WTC11 (cell line): ENCODE measurements at places on chromosomes 6 and 20.

DNA sequence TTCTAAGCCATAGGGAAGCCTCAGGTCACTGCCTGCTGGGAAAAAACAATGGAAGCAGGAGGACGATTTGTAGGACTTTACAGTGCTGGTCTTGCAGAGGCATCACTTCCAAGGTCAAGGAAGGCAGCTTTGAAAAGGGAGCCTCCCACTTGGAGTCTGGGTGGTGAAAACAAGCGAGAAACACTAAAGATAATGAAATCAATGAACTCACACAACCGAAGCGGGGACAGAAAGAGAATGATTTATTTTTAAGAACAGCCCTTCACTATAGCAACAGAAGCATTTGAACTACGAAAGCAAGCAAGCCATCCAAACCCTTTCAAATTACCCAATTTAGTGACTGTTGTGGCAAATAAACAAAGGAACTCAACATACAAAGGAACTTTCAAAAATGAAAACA, 227.5 kb downstream of the THBS2 start:
- no peak for DNase-seq

- no peak for DNase-seq
Observed at GRCh38 chr6:296151-297122, 4.2 kb downstream of the DUSP22 start.

DNA sequence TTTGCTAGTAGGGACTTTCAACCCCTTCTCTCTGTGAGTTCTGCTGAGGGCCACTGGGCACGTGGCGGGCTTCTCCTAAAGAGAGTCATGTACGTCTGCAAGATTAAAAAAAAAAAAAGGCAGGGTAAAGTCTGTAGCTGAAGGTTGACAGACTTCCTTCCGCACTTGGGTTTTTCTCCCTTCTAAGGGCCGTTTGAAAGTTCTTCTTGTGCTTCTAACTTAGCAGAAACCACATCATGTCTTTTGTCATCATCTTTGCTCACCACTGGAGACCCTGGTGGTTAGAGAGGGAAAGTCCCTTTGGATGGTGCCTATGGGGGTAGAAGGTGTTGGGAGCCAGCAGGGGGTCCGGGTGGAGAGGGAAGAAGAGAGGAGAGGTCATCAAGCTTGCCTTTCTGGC, 31.4 kb downstream of the PRDM1 start:
- no peak for DNase-seq

GRCh38 chr6:148309301-148309700, 33.3 kb upstream of the SASH1 start:
- no peak for DNase-seq

DNA sequence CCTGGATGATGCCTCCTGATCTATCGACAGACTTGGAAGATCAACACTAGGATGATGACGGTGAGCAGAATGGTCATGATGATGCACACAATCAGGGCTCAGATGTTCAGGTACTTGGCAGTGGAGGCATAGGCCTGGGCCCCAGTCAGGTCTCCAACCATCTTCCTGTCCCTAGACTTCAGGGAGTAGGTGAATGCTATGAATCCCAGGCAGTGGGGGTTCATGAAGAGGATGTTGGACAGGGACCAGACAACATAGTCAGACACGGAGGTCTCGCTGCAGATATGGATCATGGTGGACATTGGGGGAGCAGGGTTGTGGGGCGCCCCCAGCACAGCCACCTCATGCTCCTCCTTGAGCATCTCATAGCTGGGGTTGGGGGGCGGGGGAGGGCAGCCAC, 27.5 kb downstream of the HLA-F start:
- DNase-seq = no peak

DNA sequence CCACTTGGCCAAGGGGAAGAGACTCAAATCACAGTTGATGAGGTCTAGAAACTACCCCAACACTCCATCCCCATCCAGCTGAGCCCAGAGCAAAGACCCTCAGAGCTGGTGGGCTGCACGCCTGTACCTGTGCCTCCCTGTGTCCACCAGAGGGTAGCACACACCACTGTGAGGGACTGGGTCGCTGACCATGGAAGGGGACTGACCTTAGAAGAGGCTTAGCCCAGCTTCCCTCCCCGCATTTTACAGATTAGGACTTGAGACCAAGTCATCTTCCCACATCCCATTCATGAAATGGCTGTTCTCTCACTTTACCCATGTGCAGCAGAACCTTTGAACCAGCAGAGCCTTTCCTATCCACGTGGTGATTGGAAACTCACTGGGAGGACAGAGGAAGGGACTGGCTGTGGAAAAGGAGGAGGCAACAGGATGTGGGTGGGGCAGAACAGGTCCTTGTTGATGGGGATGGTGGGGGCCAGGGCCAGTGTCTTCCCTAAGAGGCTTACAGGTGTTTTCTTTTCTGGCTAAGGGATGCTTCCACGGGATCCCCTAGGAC, 44.3 kb downstream of the CPXM1 start:
- peak; percentile 77 for DNase-seq
